Right ventricle myocardium superior (tissue), 1 donor: ENCODE measurements at places on chromosomes 5 and 9.

DNA sequence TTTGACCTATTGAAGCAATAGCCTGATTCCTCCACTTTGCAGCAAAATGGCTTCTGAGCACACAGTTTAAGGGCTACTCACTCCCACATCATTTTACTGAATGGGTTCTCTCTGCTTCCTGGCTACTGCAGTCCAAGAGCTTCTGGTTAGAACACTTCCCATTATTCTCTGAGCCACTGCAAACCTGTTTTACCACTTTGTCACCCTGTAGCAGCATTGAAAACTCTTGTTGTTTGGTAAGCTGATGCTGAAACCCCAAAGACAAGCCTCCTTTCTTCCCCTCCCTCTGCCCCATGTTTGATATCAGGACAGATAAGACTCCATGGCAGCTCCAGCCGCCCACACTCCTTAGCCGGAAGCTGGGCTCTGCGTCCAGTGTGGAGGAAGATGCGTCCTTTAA lies 84.4 kb upstream of the RARS1 start:
- no peak for DNase-seq

- DNase-seq, result no peak
Measured at GRCh38 chr9:34124099-34124498, 2.4 kb downstream of the DCAF12 start.

DNA sequence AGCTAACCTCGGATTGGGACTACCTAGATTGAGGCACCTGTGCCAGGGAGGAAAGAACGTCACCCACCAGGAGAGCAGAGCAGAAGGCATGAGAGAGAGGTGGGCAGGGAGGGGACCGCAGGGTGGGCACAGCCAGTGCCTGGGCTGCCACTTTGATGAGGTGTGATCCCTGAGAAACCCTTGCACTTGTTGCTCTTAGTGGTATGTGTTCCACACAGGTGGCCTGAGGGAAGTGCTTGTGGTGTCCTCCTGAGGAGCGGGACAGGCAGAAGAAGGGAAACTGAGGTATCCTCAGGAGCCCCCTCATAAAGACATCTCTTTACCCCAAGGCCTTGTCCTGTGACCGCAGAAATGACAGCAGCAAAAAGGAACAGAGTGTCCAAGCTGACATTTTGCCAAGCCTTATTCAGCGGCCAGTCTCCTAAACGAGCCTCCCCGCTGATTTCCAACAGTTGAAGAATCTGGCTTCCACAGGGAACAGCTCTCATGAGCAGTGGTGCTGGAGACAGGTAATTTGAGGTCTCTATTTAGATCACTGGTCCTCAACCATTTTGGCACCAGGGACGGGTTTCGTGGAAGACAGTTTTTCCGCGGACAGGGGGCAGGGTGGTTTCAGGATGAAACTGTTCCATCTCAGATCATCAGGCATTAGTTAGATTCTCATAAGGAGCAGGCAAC lies 82.4 kb downstream of the FOXD1 start:
- DNase-seq, result no peak

DNA sequence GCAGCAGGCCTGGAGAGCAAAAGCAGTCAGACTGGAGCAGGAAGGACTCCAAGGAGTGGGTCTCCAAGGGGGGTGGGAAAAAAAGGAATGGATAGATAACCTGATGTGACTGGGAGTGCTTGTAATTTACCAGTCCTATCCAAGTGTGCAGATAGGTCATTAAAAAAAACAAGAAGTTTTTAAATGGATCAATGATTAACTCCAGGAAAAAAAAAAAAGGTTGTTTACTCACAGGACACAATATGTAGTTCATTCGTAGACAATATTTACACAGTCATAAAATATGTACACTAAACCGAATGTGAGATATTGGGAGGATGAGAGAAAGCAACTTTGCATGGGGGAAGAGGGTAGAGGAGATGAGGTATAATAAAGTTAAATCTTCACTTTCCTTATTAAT lies 20.4 kb downstream of the ZBTB5 start:
- DNase-seq, result no peak

- peak; percentile 41 for DNase-seq
Measured at GRCh38 chr9:136820971-136821825, 13.4 kb downstream of the RABL6 start.
